ENCODE measurements at places on chromosomes 7 and 10.

DNA sequence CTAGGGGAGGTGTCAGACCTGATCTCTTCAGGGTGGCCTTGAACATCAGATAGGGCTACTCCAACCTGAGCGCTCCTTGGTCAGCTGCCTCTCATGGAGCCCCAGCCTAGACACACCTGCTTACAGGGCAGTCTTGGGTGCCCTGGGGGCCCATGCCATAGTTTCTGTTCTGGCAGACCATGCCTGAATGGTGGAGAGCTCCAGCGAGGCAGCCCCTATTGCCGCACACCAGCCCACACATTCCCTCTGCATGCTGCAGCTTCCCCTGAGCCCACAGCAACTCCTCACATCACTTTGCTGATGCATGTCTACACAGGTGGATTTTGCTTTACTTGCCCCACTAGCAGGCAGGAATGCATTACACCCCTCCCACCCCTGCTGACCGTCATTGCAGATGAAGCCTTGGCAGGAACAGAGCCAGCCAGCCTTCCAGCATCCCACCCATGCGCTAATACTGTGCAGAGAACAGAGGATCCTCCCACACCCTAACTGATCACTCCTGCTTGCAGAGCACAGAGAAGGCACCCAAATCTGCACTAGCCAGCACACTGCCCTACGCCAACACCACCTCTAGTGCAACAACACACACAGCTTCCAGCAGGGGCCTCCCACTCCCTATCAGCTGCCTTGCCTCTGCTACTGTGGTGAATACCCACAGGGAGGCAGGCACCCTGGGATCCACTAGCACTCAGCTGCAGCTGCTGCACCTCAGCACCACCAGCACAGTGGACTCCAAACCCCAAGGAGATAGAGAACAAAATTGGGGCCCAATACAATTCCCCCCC is 43.0 kb upstream of the GRM3 start:
- no peak for DNase-seq

DNA sequence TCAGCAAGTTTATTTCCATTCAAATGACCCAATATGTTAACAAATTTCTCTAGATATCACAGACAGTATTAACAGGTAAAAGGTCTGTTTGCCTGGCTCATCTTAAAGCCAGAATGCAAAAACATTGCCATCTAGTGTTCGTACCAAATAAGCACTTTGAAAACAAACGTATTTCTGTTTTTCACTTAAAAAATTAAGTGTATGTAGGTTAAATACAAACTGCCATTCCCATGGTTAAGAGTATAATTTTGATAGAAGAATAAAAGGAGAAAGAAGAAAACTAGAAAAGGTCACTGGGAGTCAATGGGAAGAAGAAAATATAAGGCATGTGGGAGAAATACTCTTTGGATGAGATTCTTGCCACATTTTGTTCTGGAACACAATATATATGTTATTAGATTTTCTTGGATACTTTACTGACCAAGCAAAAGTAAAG is 51.0 kb downstream of the ORC5 start:
- DNase-seq = peak; percentile 33

DNA sequence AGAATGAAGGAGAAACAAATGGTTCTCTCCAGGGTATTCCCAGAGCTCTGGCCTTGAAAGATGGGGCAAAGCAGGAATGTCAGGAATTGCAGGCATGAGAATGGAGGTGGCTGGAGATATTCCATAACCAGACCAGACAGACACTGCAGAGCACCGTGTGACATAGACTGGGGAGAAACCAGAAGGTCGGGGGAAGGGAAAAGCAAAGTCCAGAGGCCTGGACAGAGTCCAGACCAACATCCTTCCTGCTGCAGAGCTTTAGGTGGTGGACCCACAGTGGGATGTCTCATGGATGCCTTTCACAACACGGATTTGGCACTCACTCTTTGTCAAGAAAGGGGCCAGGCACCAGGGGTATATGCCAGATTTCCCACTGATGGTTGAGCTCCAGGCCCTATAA is 177.2 kb upstream of the INHBA start:
- no peak for DNase-seq

DNA sequence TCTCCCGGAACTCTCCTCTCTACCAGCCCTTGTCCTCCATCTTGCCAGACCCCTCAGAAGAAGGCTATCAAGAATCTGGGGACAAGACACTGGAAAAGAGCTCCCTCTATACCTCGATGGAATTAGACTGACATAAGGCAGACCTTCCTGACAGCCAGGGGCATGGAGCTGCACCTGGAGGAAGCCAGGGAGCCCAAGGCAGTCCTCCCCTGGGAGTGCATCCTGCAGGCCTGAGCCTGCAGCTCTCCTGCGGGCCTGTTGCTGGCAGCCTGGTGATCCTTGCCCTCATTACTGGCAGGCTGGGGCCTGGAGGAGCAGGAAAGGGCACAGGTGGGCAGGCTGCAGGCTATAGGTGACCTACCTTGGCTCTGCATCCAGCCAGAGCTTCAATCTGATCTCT is 323.4 kb downstream of the GRID1 start:
- DNase-seq = no peak

GRCh38 chr7:1531979-1532455 is 1.5 kb downstream of the MAFK start:
- DNase-seq = no peak

- no peak for DNase-seq
These were observed 16.9 kb downstream of the ZNF713 start for GRCh38 chr7:55903985-55904759.

- DNase-seq = no peak
These were observed 103.2 kb upstream of the GPR26 start for GRCh38 chr10:123562811-123563580.

DNA sequence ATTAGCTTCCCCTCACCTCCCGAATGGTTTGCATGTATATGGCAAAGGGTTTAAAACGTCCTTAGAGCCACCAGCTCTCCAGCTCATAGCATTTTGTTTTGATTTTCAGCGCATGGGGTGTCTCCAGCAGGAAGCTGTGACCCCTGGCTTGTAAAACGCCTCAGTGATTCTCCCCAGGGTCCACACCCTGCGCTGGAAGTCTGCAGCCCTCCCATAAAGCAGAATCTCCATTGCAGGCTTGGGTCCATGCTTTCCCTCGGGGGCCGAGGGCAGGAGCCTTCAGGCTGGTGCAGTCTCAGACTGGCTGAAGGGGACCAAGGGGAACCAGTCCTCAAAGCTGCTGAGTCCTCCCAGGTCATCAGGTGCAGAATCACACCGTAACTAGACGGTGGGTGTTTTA is 109.7 kb downstream of the VIPR2 start:
- DNase-seq = no peak

DNA sequence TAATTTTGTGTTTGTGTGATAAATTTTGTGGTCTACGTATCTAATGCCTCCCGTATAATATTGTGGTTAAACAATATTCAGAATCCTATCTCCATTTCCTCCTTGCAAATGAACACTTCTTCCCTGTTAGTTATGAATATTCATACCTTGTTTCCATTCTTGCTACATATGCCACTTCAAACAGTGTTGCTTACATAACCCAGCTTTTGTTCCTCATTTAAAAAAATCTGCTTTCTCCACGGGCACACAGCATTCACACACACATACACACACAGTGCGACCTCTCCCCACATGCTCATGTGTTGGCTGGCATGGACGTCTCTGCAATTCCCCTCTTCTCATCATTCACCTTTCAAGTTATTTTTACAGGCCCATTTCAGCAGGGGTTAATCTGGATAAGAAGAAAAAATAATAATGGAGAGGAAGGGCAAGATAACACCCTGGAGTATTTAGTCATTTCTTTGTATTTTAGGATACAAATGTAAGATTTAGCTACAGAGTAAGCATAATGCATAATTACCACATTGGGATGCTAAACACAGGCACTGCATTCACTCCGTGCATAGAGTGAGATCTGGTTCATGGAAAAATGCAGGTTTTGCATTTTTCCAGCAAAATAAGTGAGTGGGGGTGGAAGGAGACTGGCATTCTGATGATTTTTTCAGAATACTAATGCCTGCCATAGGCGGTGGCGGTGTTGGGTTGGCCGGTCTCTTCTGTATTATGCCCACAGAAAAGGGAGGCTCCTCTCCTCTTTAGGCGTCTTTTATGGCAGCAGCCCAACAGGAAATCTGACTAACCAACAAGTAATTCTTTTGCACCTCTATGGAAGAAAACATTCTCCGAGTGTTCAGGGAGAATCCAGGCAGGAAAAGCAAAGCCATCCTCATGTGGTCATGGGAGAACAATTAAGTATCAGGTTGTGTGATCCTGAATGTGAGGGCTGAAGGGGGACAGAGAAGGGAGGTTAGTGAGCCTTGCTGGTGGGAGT is 31.7 kb upstream of the ELMO1 start:
- DNase-seq = no peak

Data from NCI-H1092 (cell line).